ENCODE measurements at places on chromosomes 7 and 10. TPM values are rescaled to one million over a fixed set of nuclear protein-coding genes. Genes with fewer than 3 reads are reported as not detected.

DNA sequence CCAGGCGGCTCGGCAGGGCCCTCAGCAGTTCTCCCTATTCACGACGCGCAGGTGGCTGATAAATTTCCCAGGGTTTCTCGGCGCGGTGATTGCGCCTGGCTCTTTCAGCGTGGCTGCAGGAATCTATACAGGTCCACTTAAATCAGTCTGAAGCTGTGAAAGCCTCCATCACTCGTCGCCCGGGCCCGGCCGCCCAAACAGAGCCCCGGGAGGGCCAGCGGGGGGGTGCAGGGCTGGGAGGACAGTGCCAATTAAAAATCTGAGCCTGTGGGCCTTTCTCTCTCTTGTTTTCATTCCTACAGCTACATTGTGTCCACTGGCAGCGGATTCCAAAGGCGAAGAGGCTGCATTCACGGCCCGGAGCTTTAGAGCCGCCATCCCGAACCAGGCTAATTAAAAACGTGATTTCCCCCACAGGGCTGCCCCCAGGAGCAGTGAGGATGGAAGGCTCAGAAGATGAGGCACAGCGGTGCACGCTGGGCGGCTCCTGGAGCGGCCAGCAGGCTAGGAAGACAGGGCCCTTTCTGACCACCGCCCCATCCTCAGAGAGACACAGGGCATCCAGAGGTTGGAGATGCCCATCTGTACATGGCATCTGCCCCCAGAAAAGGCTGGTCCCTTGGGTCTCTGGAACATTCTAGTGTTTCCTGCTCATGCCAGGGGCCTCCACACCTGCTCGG is 100.7 kb downstream of the FAM53B start:
- H3K4me1 ChIP-seq: peaks cover 29% of the 10 kb centered on the region
- no peaks in the 10 kb centered on the region for H3K27me3 ChIP-seq
- no peak overlapping the region for H3K4me3 ChIP-seq
- DNase-seq: no peak
- no peak overlapping the region for H3K27ac ChIP-seq
- no peaks in the 10 kb centered on the region for H3K36me3 ChIP-seq

DNA sequence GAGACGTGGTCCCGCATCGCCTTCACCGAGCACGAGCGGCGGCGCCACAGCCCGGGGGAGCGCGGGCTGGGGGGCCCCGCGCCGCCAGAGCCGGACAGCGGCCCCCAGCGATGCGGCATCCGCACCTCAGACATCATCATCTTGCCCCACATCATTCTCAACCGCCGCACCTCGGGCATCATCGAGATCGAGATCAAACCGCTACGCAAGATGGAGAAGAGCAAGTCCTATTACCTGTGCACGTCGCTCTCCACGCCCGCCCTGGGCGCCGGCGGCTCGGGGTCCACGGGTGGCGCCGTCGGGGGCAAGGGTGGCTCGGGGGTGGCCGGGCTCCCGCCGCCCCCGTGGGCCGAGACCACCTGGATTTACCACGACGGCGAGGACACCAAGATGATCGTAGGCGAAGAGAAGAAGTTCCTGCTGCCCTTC is 737 bp downstream of the CNNM2 start:
- H3K4me3 ChIP-seq: peak overlapping the region; percentile 91
- H3K27me3 ChIP-seq: no peaks in the 10 kb centered on the region
- no peaks in the 10 kb centered on the region for H3K36me3 ChIP-seq
- peaks cover 3% of the 10 kb centered on the region for H3K4me1 ChIP-seq
- peak overlapping the region; percentile 80 for H3K27ac ChIP-seq

TMEM139 gene
- not detected for total RNA-seq

DNA sequence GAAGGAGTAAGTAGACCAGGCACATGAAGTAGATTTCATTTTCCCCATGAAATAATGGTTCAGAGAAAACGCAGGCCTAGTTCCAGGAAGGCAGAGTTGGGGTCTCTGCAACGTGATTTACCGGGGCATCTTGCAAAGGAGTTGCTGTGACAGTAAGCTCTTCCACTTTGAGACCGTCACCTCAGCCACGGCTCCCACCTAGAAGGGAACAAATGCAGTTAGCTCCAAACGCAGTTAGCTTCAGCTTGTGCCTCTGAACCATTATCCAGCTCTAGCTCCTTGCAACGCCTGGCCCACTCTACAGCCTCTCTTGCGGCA is 7.0 kb upstream of the MYO1G start:
- DNase-seq: no peak
- peak overlapping the region; percentile 95 for H3K27ac ChIP-seq
- H3K4me1 ChIP-seq: peaks cover 13% of the 10 kb centered on the region
- H3K36me3 ChIP-seq: peaks cover 21% of the 10 kb centered on the region
- H3K4me3 ChIP-seq: peak overlapping the region; percentile 83
- no peaks in the 10 kb centered on the region for H3K27me3 ChIP-seq

All from fibroblast of lung (primary cell).